ENCODE measurements at places on chromosomes 1 and 21.

- DNase-seq, result no peak
- no peak overlapping the region for H3K27ac ChIP-seq
- no peak overlapping the region for H3K4me3 ChIP-seq
Observed at GRCh38 chr1:37073854-37074379, 39.6 kb upstream of the GRIK3 start.

DNA sequence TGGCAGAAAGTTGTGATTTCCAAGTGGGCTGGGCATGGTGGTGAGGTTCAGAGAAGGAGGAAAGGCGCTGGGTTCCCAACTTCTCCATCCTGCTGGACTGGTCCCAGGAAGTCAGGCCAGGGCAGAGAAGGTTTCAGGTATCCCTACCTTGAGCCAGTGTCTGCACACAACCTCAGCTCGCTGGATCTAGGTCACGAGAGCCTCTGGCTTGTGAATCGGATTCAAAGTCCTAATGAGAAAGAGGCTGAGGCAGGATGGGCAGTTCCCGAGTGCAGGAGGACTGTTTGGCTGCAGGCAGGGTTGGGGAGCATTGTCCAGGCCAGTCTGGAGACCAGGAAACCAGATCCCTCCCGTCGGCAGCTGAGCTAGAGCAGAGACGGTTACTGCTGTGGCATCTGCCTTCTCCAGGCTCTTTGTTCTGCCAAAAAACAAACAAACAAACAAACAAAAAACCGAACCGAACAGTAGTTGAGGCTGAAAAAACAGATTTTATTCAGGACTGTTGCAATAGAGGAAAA, 19.5 kb upstream of the IGSF21 start:
- no peaks in the 10 kb centered on the region for H3K36me3 ChIP-seq
- H3K27ac ChIP-seq, result no peak overlapping the region
- no peaks in the 10 kb centered on the region for H3K4me1 ChIP-seq
- no peak overlapping the region for H3K4me3 ChIP-seq
- peaks cover 7% of the 10 kb centered on the region for H3K27me3 ChIP-seq

DNA sequence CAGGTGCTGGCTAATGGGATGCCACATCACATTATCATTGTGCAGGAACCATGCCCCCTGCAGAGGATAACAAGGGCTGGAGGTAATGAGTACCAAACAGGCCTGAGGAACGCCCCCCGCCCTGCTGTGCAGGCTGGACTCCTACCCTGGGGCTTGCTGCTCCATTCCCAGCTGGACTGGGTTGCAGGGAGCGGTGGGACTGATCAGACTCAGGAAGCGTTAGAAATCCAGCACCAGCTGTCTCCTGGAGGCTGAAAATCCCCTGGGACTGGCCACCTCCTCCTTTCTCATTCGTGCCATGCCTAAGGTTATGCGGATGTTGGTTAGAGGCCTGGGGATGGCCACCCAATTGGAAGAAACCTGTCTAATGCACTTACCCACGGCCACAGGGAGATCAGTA, 36.9 kb upstream of the POU3F1 start:
- peaks cover 2% of the 10 kb centered on the region for H3K27me3 ChIP-seq
- DNase-seq, result no peak

DNA sequence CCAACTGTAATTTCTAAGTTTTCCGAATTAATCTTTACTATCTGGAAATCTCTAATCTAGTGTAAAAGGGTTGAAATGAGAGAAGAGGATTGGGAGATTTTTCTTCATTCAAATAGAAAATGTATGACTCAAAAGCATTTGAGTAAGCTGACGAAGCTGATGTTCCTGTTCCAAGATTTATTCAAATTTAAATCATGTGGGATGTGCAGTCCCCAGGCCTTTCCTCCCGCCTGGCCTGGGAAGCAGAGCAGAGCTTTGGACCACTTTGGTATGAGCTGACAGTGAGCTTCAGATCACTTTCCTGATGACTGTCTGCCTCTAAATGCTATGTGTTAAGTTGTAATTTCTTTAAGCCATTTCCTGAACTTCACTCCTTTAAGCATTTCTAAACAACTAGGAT, 192.0 kb downstream of the DHRS3 start:
- H3K27me3 ChIP-seq, result no peaks in the 10 kb centered on the region
- peaks cover 10% of the 10 kb centered on the region for H3K4me1 ChIP-seq
- H3K36me3 ChIP-seq, result peaks cover 16% of the 10 kb centered on the region
- H3K4me3 ChIP-seq, result no peak overlapping the region
- no peak overlapping the region for H3K27ac ChIP-seq
- DNase-seq, result no peak

GRCh38 chr21:44427241-44428120, 27.8 kb upstream of the LRRC3 start:
- no peaks in the 10 kb centered on the region for H3K27me3 ChIP-seq
- H3K4me3 ChIP-seq, result no peak overlapping the region
- H3K36me3 ChIP-seq, result peaks cover 16% of the 10 kb centered on the region
- H3K4me1 ChIP-seq, result peaks cover 2% of the 10 kb centered on the region
- H3K27ac ChIP-seq, result no peak overlapping the region

DNA sequence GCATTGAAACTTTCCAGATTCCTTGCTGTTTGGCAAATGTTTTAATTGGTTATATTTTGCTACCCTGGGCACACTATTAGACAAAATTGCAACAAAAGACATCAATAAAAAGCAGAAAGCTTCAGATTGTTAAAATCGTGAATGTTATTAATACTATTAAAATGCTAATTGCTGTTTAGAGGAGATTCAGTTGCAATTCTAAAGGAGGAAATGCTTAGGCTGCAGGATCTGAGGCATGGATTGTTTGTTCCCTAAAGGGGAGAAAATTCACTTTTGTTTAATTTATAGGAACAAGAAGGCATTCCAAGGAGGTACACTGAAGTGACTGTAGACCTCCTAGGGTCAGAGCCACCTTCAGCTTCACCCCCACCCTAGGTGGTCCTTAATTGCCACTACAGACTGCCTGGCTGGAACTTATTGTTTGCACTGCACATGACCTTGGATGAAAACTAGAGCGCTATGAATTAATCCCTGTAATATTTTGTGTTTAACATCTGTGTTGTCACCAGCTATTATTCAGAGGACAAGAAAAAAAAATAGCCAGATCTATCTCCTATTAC, 1266.9 kb upstream of the ADGRL2 start:
- peaks cover 3% of the 10 kb centered on the region for H3K4me1 ChIP-seq
- no peak overlapping the region for H3K4me3 ChIP-seq
- no peaks in the 10 kb centered on the region for H3K36me3 ChIP-seq
- DNase-seq, result no peak
- no peaks in the 10 kb centered on the region for H3K27me3 ChIP-seq
